ENCODE measurements at places on chromosomes 11 and 22.

GRCh38 chr11:12882670-12883069 lies 126.4 kb upstream of the RASSF10 start:
- DNase-seq: peak; percentile 63

- peak; percentile 24 for DNase-seq
Observed at GRCh38 chr22:25563761-25564319, 635 bp upstream of the GRK3 start.

GRCh38 chr11:75453916-75454655 lies 21.1 kb upstream of the KLHL35 start:
- peak; percentile 22 for DNase-seq

GRCh38 chr11:64764040-64764611 lies 4.4 kb upstream of the PYGM start:
- no peak for DNase-seq

DNA sequence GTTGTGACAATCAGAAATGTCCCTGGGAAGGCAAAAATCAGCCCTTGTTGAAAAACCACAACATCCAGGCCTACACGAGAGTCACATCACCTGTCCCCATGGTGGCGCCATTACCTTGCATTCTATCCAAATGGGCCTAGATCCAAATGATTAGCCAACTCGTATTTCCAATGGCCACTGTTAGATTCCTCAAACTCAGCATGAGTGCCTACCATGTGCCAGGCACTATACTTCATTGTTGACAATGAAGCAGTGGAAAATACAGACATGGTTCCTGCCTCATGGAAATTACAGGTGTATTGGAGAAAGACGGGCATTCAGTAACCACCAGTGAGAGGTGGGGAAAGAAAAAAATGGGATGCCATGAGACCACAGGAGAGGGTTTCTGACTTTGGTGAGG lies 29.8 kb upstream of the CREB3L1 start:
- DNase-seq: no peak

DNA sequence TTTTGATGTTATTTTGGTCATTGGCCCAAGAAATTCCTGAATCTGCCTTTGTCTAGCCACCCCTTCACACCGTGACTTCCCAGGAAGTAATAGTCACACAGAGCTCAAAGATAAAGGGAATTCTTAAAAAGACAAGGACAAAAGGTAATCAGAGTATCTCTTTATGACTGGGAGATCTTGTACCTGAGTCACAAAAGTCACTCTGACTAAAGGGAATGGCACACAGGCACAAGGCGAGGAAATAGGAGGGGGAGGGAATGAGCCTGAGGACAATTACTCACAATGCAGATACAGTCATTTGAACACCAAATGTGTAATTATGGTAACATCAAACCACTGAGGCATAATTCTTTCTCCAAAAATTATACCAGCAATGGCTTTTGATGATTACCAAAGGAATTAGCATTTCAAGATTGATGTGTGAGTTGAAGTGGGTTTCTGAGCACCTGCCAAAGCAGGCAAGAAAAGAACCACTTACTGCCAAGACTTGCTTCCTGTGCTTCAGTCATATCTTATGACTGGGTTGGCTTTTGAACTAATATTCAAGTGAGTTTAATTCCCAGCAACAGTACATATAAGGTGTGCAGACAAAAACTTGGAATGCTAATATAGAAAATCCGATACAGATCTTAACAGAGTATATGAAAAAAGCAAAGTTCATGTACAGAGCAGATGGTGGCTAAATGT lies 856.4 kb downstream of the LRRC4C start:
- DNase-seq: no peak

- peak; percentile 77 for DNase-seq
Observed at GRCh38 chr11:100890789-100891188, 203.7 kb downstream of the ARHGAP42 start.

GRCh38 chr22:36744413-36744765 lies 31.5 kb downstream of the IFT27 start:
- DNase-seq: no peak

GRCh38 chr11:103800406-103801114 lies 235.9 kb upstream of the DDI1 start:
- no peak for DNase-seq

DNA sequence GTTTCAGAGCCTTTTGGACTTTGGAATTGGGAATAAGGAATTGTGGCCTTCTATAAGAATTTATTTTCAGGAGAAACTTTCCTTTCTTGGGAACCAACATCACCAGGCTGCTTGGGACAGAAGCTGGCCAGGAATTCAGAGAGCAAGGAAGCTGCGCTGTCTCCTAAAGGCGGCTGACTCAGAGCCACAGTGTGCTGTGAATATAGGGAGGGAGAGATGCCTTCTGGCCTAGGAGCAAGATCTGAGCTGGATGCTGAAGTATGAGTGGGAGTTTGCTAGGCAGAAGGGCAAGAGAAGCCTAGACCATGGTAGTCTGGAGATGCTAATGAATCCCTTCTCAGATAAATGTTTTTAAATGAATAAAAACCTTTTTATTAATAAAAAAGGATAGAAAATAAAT lies 213.7 kb upstream of the TBCEL start:
- DNase-seq: no peak

- no peak for DNase-seq
Observed at GRCh38 chr11:121066623-121067022, 34.4 kb upstream of the TECTA start.

DNA sequence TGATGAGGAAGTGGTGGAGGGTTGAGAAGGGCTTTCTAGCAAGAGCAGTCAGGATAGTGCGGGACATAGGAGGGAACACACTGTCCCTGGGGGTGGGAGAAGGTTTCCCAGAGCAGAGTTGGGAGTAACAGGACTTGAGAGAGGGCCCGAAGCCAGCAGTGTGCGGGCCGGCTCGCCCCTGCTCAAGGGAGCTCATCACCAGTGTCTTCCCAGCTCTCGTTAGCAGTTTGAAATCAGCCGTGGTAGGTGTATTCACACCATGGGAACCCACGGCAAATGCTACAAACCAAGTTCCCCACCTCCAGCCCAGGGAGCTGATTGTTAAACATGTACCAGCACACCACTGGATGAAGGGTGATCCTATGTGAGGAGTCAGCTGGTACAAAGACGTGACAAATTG lies 66.2 kb upstream of the EIF3D start:
- DNase-seq: no peak

DNA sequence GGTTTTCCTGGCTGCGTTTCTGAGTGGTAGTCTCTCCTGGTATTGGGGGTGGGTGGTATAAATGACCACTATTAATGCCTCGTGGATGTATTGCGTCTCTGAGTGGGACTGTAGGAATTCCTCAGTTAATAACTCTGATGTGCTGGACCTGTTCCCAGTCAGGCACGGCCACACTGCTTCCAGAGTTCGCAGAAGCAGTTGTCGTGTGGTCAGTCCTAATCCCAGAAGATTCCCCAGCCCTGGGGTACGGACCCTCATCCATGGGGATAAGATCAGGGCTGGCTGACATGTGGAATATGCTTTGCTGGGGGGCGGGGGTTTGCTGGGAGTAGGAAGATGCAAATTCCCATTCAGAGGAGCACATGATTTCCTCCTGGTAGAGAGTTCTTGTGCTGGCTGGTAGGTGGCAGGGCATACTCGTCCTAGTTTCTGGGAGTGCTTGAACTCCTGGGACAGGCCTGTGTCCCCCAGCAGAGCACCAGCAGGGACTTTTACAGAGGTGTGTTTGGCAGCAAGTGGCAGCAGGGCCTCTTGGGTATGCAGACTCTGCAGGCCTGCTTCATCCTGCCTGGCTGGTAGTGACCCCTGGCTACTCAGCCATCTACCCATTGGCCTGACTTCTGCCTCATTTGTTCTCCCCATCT lies 157.4 kb downstream of the NAV2 start:
- no peak for DNase-seq

- no peak for DNase-seq
Observed at GRCh38 chr22:28297504-28297903, 378.4 kb upstream of the PITPNB start.

- DNase-seq: no peak
Observed at GRCh38 chr11:35216962-35217678, 78.1 kb downstream of the CD44 start.

DNA sequence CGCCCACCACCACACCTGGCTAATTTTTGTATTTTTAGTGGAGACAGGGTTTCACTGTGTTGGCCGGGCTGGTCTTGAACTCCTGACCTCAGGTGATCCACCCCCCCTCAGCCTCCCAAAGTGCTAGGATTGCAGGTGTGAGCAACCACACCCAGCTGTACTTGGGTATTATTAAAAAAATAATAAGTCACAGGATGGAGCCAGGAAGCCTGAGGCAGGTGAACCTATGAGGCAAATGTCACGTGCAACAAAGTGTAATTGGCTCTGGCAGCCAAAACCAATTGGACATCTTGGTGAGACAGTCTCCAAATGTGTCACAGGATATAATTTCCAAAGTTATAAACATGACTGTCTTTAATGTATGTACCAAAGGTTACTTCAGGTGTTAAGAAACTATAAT lies 24.0 kb upstream of the MALAT1 start:
- no peak for DNase-seq

DNA sequence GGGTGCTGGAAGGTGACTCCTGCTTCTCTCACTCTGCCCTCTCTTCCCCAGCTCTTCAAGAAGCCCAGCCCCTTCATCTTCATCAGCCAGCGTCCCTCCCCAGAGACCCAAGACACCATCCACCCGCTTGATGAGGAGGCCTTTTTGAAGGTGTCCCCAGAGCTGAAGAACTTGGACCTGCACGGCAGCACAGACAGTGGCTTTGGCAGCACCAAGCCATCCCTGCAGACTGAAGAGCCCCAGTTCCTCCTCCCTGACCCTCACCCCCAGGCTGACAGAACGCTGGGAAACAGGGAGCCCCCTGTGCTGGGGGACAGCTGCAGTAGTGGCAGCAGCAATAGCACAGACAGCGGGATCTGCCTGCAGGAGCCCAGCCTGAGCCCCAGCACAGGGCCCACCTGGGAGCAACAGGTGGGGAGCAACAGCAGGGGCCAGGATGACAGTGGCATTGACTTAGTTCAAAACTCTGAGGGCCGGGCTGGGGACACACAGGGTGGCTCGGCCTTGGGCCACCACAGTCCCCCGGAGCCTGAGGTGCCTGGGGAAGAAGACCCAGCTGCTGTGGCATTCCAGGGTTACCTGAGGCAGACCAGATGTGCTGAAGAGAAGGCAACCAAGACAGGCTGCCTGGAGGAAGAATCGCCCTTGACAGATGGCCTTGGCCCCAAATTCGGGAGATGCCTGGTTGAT lies 12.6 kb downstream of the IL10RA start:
- DNase-seq: no peak

DNA sequence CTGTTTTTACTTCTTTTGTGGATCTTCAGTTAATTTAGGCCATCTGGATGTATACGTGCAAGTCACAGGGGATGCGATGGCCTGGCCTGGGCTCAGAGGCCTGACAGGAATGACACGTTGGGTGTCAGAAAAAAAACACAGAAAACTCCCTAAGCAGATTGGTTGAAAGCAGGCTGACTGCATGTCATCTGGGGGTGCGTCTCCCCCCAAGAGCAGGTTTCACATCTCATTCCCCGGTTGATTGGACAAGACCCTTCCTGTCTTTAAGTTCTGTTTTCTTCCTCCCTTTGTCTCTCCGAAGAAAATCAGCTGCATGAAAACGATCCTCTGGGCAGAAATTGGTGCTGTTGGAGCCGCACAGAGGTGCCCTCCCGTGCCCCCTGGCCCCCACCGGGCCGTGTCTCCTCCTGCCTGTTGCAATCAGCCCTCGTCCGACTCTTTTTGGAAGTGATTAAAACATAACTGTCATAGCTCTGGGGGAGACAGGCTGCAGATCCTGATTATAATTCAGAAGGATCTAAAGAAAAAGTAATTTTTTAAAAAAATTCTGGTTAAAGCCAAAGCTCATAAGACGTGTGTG lies 71.8 kb upstream of the PARVG start:
- peak; percentile 18 for DNase-seq

GRCh38 chr11:125165843-125166763 lies 1.6 kb downstream of the PKNOX2 start:
- DNase-seq: peak; percentile 13

DNA sequence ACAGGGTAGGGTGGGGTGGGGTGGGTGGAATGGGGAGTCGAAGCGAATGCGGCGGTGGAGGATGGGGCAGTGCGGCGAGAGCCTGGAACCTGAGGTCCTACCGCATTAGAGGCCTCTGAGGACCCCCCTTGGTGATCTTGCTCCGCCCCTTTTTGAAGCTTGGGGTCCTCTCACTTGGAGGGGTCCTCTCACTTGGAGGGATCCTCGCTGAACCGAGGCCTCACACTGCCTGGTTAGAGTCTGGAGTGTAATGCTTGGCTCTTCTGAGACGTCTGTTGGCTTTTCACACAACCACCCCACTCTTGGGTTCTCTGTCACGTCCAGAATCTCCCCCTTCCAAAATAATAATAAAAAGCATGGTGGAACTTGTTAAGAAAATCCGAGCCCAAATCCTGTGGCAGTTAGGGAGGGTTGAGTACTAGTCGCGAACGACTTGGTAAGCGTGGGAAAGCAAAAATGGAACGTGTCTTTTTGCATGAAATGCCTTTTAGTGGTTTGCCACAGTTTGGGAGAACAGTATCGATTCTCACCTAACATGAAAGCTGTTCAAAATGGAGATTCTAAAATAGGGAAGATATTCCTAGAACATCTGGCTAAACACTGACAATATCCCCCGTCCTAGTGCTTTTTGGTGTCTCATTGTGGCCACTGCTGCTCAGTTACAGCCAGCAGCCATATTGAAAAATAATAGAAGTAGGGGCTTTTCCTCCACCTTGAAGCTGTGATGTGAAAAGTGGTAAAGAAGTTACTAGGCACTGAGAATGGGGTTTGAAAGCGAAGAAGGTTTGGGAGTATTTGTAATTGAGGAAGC lies 822 bp downstream of the RBX1 start:
- DNase-seq: peak; percentile 58

GRCh38 chr11:8317159-8317558 lies 53.5 kb upstream of the LMO1 start:
- DNase-seq: no peak

GRCh38 chr22:18104566-18104965 lies 6.0 kb upstream of the TUBA8 start:
- no peak for DNase-seq

DNA sequence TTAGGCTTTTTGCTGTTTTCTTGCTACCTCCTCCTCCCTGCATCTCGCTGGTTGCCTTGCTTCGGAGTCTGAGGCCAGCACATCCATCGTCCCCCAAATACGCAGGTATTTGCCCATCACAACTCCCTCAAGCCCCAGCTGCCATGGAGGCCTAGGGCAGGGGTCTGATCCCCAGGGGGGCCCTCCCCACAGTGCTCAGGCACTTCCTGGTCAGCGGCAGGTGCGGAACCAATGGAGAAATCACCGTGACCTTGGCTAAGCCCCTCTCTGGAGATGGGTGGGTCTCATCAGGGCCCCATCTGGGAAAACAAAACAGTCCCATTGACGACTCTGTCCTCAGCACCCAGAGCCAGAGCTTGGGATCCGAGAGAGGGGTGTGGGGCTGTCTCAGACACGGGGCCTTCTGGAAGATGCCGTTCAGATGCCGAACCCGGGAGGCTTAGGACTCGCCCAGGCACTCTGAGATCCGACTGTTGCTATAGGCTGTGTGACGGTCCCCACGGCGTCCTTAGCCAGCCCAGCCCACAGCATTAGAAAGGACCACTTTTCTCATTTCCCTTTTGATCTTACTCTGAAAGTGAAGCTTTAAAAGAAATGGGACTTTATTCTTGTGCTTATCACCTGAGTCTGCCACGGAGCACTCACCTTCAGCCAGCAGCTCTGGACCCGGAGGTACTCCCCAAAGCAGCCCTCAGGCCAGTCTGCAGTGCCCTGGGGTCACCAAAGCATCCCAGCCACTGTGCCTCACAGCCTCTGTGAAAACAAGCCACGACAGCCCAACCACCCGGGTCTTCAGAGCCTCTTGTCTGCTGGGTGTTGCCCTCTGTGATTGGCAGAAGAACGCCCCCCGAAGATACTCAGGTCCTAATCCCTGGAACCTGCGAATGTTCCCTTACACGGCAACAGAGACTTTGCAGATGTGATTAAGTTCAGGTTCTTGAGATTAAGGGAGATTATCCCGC lies 61.2 kb upstream of the SLC22A12 start:
- no peak for DNase-seq
